ENCODE measurements at places on chromosomes 11 and 22. TPM values are rescaled to one million over a fixed set of nuclear protein-coding genes. Genes with fewer than 3 reads are reported as not detected.

DNA sequence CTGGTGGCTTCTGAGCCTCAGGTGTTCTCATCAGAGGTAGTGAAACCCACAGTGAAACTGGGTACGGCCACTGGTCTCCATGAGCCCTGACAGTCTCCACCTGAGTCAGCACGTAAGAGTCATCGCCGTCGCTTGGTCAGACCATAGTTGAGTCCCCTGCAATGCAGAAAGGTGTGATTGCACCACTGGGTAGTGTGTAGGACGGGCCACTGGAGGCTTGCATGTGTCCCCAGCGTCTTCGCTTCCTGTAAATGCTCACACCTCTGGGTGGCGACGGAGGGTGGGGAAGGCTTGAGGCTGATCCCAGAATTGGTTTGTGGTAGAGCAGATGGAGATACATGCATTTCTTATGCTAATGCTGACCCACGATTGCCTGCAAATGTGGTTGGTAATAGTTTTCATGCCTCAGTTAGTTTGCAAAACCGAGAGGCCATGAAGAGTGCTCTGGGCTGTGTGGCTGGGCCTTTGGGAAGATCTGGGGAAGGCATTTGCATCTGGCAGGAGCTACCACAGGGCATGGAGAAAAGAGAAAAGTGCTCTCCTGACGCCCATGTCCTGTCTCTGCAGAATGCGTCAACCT, 26.5 kb downstream of the CTTN start:
- no peak overlapping the region for H3K4me3 ChIP-seq
- H3K27ac ChIP-seq = no peak overlapping the region
- peaks cover 22% of the 10 kb centered on the region for H3K4me1 ChIP-seq
- no peak for DNase-seq
- H3K27me3 ChIP-seq = no peaks in the 10 kb centered on the region

DNA sequence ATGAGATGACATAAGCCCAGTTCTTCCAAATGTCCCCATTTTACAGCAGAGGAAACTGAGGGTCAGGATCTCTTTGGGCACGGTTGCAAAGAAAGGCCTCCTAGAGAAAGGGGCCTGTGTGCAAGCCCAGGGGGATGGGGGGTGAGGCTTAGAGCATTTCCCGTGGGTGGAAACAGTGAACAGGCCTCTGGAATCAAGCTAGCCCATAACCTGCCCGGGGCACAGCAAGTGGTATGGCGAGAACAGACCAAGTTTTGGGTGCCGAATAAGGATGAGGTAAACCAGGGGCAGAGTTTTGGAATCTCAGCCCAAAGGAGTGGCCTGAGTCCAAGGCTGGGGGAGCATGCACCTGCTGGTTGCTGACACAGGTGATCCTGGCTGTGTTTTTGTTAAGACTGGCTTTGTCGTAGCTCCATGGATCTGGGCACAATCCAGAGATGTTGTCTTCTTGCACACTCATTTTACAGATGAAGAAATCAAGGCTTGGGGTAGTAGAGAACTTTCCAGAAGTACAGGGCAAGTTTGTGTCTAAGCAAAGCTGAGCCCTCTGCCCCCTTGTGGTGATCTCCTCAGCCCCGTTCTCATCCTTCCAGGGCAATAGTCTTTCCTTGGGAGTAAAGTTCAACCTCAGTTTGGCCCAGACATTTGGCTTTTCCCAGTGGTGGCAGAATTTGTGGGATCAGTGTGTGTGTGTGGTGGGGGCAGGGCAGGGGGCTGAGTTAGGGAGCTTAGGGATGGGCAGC, 53.5 kb upstream of the MYEOV start:
- no peak overlapping the region for H3K27ac ChIP-seq
- no peaks in the 10 kb centered on the region for H3K36me3 ChIP-seq
- no peak for DNase-seq

DNA sequence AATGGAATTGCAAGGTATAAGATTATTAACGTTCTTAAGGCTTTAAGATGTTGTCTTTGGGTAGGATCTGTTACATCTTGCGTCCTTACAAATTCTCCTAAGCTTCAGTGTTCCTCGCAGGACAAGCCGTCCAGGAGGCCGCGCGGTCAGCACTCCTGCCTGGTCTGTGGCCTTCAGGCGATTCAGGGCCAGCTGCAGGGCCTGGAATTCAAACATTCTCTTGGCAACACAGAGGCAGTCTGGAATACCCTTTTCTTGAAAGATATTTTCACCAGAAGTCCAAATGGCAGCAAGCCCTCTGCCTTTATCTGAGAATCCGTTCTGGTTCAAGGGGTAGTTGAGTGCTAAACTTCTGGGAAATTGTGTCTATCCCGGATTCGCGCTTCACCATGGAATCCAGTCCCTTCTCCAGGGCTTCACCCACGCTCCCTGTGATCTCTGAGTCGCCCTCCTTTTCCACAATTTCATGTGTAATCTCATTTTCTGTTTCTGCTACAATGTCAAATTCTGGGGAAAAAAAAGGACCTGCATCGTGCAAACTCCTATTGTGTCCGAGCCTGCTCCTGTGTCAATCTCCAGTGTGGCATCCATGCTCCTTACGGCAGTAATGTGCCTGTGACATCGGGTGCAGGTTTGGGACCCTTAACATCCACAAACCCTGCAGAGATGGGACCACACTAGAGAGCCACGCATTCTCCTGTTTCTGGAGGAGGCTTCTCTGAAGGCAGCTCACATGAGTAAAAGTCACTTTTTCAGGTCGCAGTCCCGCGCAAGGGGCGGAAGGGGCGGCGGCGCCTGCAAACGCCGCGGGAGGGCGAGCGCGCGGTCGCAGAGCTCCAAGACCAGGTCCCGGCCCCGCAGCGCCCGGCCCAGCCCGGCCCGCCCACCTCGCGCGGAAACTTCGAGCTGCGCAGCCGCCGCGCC, 25.4 kb upstream of the SORL1 start:
- no peak overlapping the region for H3K27ac ChIP-seq
- H3K36me3 ChIP-seq = no peaks in the 10 kb centered on the region
- no peaks in the 10 kb centered on the region for H3K4me1 ChIP-seq
- H3K27me3 ChIP-seq = peaks cover 23% of the 10 kb centered on the region

DNA sequence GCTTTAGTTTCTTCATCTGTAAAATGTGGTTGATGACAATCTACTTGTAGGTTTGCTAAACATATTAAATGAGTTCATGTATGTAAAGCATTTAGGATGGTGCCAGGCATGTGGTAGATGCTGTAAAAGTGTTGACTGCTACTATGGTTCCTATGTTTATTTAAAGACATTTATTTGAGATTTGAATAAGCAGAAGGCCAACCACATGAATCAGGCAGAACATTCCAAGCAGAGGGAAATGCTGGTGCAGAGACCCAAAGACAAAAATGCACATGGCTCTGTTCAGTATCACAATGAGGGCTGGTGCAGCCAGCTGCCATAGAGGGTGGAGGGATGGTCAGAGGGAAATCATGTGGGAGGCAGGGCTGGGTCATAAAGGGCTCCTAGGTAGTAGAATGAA, 156.2 kb upstream of the PDGFD start:
- H3K4me3 ChIP-seq = no peak overlapping the region
- no peak overlapping the region for H3K27ac ChIP-seq
- no peaks in the 10 kb centered on the region for H3K27me3 ChIP-seq
- H3K4me1 ChIP-seq = no peaks in the 10 kb centered on the region
- DNase-seq = peak; percentile 40

LMNTD2 gene
- total RNA-seq = 2.5 TPM

KCNE3 gene
- 0.31 TPM for total RNA-seq

Measured in astrocyte (in vitro differentiated cells and primary cell).